ENCODE measurements at places on chromosomes 7 and 10. TPM values are rescaled to one million over a fixed set of nuclear protein-coding genes. Genes with fewer than 3 reads are reported as not detected.

GRCh38 chr7:33979807-33980355 is 74.5 kb downstream of the BMPER start:
- no peak for DNase-seq

GRCh38 chr10:50471583-50471975 is 152.2 kb downstream of the SGMS1 start:
- DNase-seq: no peak

- DNase-seq: no peak
Observed at GRCh38 chr7:135707570-135707966, 20.4 kb downstream of the SLC13A4 start.

DNA sequence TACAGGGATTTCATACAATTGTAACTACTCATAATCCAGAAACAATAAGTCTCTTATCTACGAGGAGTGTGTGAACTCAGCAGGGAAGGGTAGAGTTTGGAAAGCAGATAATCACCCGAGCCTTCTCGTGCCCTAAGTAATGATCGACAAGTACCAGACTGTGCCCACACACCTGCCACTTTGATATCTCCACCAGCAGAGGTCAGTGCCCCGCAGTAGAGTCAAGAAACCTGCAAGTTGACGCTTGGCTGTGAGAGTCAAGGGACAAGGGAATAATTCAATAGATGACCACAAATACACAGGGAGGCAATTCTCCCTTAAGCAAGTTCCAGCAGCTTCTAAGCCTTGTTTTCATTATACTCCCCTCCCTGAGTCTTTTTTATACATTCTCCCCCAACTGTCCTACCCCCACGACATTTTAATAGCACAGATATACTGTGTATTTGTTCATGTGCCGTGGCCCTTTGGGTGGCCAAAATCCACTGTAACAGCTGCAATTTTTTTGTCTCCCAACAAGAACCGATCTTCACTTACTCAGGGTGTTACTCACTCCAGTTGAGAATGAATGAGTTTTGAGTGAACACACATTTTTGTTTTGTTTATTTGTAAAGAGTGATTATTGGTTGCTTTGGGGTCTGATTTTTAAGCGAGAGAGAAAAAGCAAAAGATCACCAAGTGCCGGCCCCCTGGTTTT is 106.9 kb upstream of the RHEB start:
- no peak for DNase-seq

CNOT4 gene
- 33.9 TPM for total RNA-seq

SLIT1 gene
- 0.28 TPM for total RNA-seq

DNA sequence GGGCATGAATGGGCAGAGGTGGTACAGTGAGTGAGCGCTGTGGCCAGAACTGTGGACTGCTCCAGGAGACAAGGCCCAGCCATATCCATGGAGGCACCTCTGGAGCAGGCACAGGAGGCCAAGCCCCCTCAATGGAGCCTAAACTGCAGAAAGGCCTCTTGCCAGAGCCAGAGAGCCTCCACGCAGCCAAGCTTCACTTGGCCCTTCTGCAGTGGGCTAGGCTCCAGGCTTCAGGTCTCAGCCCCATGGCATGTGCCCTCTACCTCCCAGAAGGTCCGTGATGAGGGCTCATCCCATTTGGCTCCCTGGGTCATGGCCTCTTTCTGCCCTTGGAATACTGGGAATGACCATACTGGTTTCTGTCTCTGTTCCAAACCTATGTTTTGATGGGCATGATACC is 8.9 kb downstream of the PDE1C start:
- DNase-seq: no peak

GRCh38 chr7:88399696-88400240 is 93.1 kb upstream of the STEAP4 start:
- no peak for DNase-seq

PRSS2 gene
- total RNA-seq: not detected

DNA sequence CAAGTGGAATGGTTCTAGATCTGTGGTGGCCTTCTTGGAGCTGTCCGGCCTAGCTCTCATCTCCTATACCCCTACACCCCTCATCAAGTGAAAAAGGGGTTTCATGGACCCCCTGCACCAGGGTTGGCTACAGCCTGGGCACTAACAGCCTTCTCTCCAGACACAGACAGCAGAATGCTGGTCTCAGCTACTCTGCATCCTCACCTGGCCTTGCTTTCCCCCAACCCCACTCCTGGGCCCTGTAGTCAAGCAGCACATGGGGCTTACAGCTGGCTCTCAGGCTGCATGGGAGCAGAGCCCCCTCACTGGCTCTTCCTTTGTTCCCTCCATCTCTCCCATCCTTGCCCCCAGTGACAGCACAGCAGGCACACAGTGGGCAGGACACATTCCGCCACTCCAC is 20.8 kb upstream of the TMEM273 start:
- DNase-seq: no peak

DNA sequence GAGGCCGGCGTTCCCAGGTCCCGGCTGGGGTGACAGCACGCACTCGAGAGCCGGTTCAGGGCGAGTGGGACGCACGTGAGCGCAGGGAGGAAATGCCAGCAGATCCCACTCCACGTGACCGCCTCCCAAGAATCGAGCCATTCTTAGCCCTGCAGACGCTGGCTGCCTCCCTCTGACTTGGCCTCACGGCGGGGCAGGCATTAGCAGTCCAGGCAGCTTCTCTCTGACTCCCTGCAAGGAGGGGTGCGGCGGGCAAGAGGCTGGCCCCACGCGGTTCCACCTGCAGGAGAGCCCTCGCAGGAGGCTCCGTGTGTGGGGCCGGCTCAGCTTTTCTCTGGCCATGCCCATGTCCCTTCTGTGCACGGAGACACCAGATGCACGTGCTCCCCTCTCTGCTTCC is 10.1 kb downstream of the GPR146 start:
- no peak for DNase-seq

TFR2 gene
- total RNA-seq: 5.4 TPM

DNA sequence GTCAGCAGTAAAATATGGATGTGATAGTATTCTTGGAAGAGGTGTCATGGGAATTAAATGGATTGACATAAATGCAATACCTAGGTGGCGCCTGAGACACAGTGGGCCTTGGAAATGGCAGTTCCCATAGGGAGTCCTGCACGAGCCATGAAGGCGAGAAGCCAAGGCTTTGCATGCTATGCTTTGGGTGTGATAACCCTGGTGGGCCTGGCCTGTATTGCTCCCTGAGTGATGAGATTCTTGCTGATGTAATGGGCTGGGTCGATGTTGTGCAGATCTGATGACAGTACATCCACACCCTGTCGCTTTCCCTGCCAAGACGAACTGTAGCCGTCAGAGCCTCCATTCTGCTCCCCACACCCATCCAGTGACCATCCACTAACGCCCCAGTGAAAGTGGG is 46.4 kb downstream of the CREB5 start:
- DNase-seq: no peak

TRPV5 gene
- total RNA-seq: not detected

- DNase-seq: no peak
Observed at GRCh38 chr7:33872870-33873269, 32.5 kb upstream of the BMPER start.

PKD1L1 gene
- 0.73 TPM for total RNA-seq

DNA sequence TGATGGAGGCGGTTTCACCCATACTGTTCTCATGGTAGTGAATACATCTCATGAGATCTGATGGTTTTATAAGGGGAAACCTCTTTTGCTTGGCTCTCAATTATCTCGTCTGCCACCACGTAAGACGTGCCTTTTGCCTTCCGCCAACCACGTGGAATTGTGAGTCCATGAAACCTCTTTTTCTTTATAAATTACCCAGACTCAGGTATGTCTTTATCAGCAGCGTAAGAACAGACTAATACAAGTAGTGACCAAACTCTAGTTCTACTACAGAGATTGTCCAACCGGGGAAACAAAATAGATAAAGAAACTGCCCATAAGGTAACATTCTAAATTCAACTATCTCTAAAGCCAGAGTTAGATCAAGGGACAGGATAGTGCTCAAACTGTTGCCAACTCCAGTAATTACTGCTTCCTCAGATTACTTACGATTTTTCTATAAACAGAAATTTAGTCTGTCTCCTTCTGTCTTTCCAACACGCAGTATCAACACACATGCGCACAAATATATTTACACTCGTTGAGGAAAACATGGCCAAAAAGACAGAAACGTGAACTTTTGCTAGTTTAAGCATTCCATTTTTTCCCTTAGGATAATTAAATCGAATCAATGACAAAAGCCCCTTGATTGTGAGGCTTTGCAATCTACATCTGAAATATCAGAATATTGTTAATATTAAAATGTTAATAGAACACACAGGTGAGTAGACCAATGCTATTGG is 36.9 kb downstream of the CREB3L2 start:
- no peak for DNase-seq

C10orf67 gene
- total RNA-seq: not detected
